ENCODE measurements at places on chromosomes 3 and 15.

DNA sequence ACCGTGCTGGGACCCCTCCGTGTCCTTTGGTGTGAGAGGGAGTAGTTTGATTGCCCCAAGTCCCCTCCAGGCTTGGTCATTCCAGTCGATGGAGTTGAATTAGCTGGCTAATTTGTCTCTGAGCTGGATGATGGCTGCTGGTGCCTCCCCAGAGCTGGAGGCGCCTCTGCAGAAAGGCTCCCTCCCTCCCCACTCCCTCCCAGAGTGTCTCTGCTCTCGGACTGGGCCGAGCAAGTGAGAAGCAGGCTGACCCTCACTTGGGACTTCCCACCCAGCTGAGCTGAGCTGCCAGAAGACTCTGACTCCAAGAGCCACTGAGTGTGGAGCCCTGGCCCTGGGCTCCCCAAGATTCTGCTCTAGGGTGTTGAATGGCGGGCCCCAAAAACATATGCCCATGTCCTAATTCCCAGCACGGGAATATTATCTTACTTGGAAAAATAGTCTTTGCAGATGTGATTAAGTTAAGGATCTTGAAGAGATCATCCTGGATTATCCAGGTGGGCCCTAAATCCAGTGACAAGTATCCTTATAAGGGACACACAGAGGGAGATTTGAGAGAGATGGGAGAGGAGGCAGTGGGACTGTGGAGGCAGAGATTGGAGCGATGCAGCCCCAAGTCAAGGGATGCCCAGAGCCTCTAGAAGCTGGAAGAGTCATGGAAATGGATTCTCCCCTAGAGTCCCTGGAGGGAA is 60.7 kb upstream of the TLE3 start:
- DNase-seq, result no peak

DNA sequence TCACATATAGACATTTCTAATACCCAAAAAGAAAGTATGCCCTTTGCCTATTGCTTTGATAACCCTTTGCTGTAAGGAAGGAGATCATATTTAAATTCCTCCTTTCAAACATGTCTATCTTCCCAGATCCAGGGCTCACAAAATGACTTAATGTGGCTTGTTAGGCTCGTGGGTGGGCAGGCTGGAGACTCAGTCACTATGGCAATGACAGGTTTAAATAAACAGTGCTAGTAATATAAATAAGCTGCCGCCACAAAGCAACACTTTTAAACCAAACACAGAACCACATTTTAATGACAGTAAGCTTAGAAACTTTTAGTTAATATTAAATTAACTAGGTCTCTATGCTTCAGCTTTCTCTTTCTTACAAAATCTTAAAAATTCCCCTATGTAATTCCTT is 616.0 kb upstream of the NAALADL2 start:
- DNase-seq, result no peak

GRCh38 chr3:196777836-196778235 is 38.2 kb downstream of the PAK2 start:
- no peak for DNase-seq

DNA sequence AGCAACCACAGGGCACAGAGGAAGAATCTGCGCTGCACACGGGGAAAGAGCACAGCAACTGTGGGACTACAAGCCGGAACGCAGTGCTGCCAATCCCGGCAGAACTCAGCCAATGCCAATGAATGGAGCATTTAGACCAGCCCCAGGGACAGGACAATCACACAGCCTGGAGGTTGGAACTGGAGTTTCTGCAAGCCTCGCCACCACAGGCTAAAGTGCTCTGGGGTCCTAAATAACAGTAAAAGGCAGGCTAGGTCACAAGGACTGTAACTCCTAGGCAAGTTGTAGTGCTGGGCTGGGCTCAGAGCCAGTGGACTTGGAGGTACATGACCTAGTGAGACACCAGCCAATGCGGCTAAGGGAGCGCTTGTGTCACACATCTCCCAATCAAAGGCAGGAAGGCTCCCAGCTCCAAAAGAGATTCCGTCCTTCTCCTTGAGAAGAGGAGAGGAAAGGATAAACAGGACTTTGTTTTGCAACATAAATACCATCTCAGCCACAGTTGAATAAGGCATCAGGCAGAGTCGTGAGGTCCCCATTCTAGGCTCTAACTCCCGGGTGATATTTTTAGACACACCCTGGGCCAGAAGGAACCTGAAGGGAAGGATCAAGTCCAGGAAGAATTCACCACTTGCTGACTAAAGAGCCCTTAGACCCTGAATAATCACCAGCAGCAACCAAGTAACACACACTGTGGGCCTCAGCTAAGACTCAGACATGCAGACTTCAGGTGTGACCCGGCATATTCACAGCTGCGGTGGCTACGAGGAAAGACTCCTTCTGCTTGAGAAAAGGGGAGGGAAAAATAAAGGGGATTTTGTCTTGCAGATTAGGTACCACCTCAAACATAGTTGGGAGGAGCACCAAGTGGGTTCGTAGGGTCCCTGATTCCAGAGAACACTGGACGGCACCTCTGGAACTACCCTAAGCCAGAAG is 85.5 kb upstream of the XXYLT1 start:
- no peak for DNase-seq

GRCh38 chr3:128369881-128370642 is 96.6 kb downstream of the DNAJB8 start:
- DNase-seq, result no peak

- no peak for DNase-seq
These were observed 116.4 kb downstream of the SENP2 start for GRCh38 chr3:185702262-185703225.

DNA sequence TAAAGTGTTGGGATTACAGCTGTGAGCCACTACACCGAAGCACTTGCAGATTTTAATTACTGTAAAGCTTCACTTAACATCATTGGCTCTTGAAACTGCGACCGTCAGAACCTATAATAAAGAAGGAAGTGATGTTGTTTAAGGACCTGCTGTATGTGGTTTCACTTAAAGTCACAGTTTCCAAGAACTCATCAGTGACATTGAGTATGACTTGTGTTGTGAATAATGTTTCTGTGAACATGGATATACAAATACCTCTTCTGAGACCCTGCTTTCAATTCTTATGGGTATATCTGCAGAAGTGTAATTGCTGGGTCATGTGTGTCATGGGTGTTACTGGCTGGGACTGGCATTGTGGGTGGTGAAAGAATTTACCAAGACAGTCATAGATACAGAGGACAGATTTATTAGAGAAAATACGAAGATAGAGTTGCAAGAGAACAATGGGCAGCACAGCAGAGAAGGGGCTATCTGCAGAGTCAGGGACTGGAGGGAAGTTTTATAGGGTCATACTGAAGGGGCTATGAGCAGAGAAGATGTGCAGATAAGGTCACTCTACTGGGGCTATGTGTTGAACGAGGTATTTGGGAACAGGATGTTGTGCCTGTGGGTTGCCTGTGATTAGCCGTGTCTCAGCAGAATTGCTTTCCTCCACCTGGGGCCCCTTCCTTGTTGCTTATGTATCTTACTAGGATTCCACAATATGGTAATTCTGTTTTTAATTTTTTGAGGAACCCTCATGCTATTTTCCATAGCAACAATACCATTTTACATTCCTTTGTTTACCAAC is 4.5 kb downstream of the NDUFB5 start:
- DNase-seq, result no peak

DNA sequence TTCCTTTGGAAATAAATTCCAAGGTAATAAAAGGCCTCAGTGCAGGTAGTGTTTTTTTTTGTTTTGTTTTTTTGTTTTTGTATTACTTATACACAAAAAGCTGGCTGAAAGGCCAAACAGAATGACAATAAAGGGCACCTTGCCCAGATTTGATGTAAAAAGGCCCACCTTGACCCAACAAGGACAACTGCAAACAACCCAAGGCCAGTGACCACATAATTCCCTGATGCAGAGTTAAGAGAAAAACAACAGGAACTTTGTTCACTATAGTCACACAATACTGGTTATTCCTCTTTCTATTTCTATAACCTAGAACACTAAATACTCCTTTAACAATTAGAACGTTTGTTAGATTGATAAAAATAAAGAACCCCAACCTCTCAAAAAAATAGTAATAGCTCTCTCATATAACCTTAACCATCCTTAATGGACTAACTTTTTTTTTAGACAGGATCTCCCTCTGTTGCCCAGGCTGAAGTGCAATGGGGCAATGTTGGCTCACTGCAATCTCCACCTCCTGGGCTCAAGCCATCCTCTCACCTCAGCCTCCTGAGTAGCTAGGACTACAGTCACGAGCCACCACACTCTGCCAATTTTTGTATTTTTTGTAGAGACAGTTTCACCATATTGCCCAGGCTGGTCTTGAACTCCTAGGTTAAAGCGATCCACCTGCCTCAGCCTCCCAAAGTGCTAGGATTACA is 113.3 kb downstream of the MAGI1 start:
- DNase-seq, result no peak

DNA sequence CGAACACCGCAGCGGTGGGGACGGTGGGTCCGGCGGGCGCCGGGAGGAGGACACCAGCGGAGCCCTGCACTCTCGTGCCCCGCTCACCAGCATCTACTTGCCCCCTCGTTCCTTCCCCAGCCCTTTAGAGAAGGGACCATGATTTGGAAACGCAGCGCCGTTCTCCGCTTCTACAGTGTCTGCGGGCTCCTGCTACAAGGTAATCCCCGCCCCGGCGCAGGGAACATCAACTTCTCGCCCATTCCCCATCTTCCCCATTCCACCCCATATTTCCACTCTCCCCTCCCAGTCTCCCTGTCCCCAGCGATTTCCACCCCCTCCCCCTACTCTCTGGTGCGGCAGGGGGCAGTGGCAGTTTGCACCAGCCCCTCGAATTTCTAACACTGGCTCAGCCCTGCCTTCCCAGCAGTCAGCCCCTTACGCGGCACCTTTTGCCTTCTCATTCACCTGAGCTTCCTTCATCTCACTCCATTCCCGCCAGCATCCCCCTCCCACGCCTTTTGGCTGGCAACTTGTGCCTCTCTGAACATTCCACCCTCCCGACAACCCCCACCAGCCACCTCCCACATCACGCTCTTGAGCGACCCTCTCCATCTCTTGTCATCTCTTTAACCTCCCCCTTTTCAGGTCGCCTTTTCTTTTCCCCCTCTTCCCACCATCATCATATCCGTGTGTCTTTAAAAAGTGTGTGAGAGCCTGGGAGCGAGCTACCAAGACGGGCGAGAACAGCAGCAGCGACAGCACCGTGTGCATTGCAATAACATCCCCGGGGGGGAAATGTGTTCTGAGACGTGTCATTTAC is 882 bp downstream of the CADM2 start:
- no peak for DNase-seq

DNA sequence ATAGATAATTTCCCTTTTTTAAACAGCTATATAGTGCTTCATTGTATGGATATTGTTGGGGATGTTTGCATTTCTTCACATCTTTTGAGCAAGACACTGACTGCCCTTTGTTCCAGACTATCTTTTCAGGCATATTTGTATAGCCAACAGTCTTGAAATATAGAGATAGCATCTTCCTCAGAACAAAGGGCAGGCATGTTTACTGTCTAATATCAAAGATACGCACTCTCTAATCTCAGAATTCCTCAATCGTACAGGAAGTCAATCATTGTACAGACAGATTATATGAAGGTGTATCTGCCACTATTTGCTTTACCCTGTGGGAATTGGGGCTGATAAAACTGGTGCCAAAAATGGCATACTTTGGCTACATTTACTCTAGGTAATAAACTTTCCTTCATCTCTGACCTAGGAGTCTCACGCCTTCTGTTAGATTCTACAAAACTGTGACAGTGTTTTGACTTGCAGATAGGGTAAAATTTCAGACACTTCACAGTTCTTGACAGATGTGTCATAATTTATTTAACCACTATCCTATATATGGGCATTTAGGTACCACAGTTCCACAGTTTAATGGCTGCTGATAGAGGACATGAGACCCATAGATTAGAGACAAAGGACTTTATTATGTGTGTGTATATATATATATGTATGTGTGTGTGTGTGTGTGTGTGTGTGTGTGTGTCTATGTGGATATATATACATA is 321.0 kb downstream of the IGSF11 start:
- no peak for DNase-seq

- no peak for DNase-seq
These were observed 26.2 kb upstream of the LARS2 start for GRCh38 chr3:45362161-45362560.

GRCh38 chr3:192727032-192727847 is at the start of gene FGF12:
TSS of gene FGF12 (minus strand) at chr3:192727541.
- DNase-seq, result no peak

GRCh38 chr3:145243875-145244274 is 917.1 kb downstream of the PLOD2 start:
- peak; percentile 80 for DNase-seq

DNA sequence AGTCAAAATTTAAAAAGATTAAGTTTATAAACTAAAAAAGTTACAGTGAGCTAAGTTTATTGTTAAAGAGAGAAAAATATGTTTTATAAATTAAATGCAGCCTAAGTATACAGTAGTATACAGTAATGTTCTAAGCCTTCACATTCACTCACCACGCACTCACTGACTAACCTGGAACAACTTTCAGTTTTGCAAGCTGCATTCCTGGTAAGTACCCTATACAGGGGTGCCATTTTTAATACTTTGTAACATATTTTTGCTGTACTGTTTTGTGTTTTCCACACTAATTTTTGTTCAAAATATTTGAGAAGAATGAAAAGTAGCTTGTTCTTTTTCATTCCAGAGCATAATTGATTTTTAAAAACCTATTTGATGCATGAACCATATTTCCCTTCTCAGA is 524.9 kb downstream of the RBMS3 start:
- no peak for DNase-seq

GRCh38 chr3:43958005-43958770 is 267.4 kb downstream of the ABHD5 start:
- DNase-seq, result no peak

- DNase-seq, result no peak
These were observed 68.5 kb downstream of the SLC7A14 start for GRCh38 chr3:170517242-170517945.

GRCh38 chr3:113594066-113594465 is 61.7 kb downstream of the SIDT1 start:
- DNase-seq, result no peak

DNA sequence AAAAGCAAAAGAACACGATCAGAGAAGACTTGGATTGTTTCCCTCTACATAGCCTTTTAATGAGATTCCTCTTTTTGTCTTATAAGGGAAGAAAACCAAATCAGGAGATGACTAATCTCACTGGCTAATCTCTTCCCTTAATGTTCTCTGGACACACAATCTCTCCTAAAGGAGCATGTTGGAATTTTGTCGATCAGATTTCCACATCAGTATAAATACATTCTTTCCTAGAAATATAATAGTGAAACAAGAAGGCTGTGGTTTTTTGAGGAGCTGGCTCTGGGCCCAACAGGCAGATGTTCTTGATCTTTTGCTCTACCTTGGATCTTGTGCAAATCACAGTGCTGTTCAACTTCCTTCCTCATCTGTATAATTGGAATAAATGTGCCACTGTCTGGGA is 94.0 kb downstream of the GTPBP8 start:
- peak; percentile 80 for DNase-seq

GRCh38 chr3:69496856-69497255 is 111.0 kb upstream of the FRMD4B start:
- no peak for DNase-seq

GRCh38 chr3:44915702-44916438 is 41.5 kb downstream of the TGM4 start:
- no peak for DNase-seq

GRCh38 chr15:48954538-48954937 is 9.2 kb downstream of the SHC4 start:
- no peak for DNase-seq
